Stimulated activated CD8-positive, alpha-beta memory T cell treated with anti-CD3 and anti-CD28 coated beads, Interleukin-4, amount 100 ng/mL, for 48 hours (primary cell): ENCODE measurements at places on chromosomes 3 and 15.

GRCh38 chr15:56943403-56943802 is 25.0 kb downstream of the TCF12 start:
- DNase-seq, result no peak

DNA sequence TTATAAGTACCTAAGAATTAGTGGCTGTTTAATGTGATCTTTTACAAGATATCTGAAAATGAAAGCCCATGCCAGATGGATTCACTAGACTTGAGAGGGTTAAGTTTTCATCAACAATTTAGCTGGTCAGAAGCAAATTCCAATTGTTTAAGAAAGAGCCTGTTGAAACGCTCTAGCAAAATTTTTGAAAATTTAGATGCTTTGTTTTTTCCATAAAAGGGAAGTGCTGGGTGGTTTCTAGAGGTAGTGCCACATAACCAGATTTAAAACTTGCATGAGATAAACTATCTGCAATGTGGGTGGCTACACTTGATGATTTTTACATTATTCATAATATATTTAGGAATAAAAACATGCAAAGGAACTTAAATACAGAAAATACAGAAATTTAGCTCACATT is 48.5 kb upstream of the SKIL start:
- DNase-seq, result no peak

GRCh38 chr3:142104763-142105162 is 44.6 kb downstream of the TFDP2 start:
- no peak for DNase-seq

DNA sequence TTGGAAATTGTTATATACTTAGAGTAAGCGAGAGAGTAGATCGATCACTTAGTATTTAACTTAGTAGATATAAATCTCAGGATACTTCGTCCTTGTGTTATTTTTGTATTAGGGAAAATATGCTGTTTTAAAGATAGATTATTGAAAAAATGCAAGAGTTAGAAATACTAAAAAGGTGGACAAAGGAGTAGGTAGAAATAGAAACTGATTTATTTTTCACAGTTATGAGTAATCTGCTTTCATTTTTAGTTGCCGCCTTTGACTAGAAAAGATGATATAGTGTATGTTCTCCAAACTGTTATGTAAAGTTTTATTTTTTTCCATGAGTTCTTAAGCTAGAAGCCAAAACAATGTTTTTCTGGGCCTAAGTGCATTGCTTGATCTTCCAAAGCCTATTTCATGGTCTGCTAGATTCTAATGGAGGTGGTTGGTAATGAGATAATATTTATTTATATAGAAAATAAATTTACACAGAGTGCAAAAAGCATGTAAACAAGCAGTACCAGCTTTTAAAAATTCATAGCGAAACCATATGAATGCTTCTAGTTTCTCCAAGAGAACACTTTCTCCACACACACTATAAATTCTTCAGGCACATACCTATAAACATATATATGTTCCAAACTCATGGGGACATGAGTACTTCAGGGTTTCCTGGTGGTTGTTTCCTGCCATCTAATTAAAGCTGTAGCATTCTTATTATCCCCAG is 61.1 kb downstream of the DIPK2A start:
- DNase-seq, result no peak

GRCh38 chr15:36256404-36256807 is 323.0 kb upstream of the CDIN1 start:
- no peak for DNase-seq
